ENCODE measurements at places on chromosomes 4 and X. TPM values are rescaled to one million over a fixed set of nuclear protein-coding genes. Genes with fewer than 3 reads are reported as not detected.

Gene TENT5D
- not detected for total RNA-seq

Gene TRIM61
- 0.50 TPM for total RNA-seq

Gene CCDC160
- total RNA-seq: not detected

Gene PNMA6F
- total RNA-seq: not detected

Gene IDUA
- total RNA-seq: 4.5 TPM

Gene BTC
- 0.84 TPM for total RNA-seq

Gene TREX2
- 1.2 TPM for total RNA-seq

Measured in liver (tissue), 10 donors.